Hepatic stellate cell (primary cell): ENCODE measurements at places on chromosomes 16 and 17.

- no peak for DNase-seq
Observed at GRCh38 chr17:75400326-75400939, 5.0 kb downstream of the GRB2 start.

DNA sequence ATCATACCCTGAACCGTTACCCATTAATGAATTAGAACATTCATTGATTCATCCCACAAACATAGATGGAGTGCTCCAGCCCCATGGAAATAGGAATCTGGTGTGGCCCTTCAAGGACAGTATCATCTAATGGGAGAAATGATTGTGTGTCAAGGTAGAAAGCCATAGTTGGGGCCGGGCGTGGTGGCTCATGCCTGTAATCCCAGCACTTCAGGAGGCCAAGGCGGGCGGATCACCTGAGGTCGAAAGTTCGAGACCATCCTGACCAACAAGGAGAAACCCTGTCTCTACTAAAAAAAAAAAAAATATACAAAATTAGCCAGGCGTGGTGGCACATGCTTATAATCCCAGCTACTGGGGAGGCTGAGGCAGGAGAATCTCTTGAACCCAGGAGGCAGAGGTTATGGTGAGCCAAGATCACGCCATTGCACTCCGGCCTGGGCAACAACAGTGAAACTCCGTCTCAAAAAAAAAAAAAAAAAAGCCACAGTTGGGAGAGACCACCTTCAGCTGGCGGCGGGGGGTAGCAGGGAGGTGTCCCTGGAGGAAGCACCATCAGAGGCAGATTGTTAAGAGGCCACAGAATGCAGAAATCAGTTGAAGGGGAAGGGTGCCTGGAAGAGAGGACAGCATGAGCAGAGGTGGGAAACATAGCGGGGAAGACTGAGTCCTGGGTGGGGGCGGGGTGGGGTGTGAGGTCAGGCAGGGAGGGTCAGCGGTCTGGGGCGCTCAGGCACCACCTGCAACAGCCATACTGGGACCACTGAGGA lies 60.0 kb downstream of the USP22 start:
- no peak for DNase-seq

DNA sequence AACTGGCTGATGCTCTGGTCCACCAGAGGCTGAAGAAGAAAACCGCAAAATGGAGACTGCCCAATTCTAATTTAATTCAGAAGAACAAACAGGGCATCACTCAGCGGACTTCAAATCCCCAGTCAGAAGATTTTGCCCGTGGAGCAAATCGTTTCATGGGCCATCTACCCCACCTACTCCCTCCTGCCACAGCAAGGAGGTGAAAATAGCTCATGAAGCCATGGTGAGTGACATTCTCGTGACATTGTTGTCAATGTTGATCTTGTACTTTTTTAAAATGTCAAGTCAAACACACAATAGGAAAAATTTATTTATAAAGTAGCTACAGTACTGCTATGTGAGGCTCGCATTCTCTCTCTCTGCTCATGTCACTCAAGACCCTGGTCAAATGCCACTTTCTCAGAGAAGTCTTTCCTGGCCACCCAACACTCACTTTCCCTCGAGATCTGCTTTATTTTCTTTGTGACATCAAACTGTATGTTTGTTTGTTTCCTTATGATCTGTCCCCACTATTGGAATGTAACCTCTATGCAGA lies 31.3 kb upstream of the SOX9 start:
- no peak for DNase-seq

DNA sequence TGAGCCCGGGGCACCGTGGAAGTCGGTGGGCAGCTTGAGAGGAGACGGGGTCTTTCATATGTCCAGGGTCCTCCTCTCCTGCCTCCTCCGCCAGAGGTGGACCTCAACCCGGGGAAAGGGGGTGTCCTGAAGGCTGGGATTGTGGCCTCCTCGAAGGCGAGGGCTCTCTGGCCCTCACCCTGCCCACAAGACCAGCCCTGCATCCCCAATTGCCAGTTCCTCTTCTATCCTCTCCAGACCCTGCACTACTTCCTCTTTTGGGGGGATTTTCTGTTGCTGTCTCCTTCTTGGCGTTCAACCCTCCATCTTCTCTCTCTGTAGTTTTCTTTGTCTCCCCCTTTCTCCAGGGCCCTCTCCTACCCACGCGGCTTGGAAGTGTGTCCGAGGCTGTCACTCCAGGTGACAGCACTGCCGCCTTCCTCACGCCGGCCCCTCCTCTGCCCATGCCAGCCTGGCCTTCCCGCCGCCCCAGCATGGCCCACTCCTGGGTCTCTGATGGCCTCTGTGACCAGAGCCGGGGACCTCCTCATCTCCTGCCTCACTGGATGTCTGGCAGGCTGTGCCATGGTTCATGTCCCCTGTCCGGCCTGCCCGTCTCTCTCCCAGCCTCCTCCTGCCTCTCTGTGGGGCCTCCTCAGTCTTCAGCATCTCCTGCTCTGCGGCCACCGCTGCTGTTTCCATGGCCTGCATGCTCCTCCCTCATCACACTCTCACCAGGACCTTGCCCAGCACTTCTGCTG lies 2.4 kb upstream of the ITGAX start:
- no peak for DNase-seq

GRCh38 chr17:78429618-78429995 lies 51.2 kb downstream of the PGS1 start:
- no peak for DNase-seq

DNA sequence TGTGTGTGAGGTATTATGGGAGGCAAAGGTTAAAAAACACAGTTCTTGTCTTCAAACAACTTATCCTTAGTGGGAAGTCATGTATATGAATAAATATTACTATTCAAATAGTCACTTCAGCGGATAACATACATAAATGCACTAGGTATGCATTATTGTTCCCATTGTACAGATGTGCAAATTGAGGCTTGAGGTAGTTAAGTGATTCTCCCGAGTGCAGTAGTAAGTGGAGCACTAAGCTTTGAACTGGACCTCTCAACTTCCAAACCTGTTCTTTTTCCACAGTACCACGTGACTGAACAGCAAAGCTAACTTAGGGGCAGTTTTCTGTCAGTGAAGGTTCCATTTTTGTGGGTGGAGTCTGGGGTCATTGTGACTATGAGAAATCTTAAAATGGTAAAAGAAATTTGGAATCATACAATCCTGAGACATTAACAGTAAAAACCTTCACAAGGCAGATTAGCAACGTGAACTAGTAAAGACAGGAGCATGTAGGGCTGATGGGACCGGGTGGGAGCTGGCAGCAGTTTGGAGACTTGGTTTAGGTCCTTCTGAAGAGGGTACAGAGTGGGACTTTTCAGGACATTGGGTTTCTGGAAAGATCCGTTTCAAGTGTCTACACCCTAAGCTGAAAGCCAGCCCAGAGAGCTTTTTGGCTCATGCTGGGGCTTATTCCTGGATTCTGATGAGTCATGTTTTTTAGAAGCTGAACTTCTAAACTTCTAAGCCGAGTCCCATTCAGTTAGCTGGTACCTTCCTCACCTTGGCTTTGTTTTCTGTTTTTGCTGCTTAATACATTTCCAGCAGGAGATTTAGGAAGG lies 204.9 kb downstream of the PRKCA start:
- DNase-seq: peak; percentile 79

DNA sequence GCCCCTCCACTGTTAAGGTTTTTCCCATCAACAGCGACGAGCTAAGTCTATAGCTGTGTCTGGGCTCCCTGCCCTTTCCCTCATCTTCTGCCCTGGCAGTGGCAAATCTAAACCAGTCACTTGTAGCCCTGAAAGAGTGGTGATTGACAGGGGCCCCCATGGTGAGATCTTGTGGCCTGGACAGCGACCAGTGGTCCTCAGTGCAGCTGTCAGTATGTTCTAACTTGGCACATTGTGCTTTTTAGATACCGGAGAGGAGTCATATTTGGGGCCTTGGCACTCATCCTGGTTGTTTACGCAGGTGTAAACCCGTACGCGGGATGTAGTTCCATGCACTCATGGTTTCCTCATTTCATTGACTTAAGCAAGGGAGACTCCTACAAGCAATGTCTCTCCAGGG lies 57.5 kb upstream of the ARHGAP44 start:
- DNase-seq: no peak

GRCh38 chr16:82384017-82384416 lies 214.0 kb upstream of the MPHOSPH6 start:
- DNase-seq: no peak

DNA sequence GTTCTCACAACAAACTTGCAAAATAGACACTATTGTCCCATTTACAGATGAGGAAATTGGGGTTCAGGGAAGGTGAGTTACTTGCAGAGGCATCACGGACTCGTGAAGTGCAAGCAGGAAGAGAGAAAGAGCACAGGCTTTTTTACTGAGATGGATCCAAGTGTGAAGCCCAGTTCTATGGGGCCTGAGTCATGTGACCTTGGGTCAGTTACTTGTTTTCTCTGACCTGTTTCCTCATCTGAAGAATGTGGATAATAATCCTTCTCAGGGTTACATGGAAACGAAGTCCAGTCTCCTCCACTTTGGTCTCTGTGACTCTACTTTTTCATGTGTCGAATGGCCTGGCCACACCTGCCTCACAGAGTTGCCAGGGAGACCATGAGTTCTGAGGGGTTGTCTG lies 134.4 kb downstream of the SPACA3 start:
- no peak for DNase-seq

- no peak for DNase-seq
Observed at GRCh38 chr17:60145006-60145935, 4.5 kb upstream of the CA4 start.

DNA sequence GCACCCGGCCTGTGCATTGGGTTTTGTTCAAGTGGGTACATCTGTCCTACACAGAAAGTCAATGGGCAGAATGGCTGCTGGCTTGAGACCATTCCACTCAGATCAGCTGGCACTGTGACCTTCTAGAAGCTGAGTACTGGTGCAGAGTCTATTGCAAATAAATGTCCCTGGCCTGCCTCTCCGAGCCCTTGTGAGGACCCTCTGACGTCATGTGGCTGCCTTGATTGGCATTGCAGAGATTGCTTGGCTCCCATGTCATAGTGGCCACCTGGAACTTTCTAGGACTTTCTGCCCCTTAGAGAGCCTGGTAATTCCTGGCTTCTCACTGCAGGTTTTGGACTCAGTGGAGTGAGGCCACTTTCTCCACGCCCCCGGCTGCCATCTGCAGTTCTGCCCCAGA lies 211.3 kb downstream of the ENGASE start:
- DNase-seq: no peak

DNA sequence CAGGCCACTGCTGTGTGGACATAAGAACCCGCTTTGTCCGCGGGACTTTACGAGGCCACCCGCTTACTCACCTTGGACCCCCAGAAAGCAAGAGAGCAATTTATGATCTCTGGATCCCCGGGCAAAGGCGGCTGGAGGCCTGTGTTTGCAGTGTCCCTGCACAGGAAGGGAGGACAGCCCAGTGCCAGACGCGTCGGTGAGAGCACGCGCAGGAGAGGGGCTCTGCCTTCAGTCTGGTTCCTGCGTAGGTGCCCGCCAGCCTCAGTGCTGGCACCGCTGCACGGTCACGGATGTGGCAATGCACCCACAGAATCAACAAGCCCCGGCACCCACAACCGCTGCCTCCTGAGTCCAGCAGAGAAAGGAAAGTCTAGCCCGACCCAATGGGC lies 248.4 kb downstream of the C16orf95 start:
- no peak for DNase-seq

- DNase-seq: no peak
Observed at GRCh38 chr16:46591257-46591656, 29.9 kb downstream of the SHCBP1 start.

DNA sequence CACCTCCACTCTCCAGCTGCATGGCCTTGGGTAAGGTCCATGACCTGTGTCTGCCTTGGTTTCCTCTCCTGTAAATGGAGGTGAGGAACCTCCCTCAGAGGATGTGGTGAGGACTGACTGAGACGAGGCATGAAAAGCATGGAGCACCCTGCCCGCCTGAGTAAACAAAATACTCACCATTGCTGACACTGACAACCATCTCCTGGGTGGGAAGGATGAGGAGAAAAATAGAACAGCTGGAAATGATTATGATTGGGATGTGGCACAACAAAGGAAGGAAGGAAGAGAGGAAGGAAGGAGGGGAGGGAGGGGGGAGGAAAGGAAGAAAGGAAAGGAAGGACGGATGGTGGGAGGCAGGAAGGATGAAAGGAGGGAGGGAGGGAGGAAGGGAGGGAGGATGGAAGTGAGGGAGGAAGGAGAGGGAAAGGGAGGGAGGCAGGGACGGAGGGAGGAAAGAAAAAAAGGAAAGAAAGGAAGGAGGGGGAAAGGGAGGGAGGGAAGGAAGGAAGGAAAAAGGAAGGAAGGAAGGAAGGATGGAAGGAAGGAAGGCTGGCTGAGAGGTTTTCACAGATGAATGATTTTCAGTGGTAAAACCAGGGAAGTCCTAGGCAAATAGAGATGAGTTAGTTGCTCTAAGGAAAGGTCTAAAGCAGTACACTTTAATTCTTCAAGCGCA lies 276.5 kb upstream of the XYLT1 start:
- DNase-seq: no peak

- DNase-seq: no peak
Observed at GRCh38 chr17:79600681-79601131, 10.1 kb downstream of the RBFOX3 start.

DNA sequence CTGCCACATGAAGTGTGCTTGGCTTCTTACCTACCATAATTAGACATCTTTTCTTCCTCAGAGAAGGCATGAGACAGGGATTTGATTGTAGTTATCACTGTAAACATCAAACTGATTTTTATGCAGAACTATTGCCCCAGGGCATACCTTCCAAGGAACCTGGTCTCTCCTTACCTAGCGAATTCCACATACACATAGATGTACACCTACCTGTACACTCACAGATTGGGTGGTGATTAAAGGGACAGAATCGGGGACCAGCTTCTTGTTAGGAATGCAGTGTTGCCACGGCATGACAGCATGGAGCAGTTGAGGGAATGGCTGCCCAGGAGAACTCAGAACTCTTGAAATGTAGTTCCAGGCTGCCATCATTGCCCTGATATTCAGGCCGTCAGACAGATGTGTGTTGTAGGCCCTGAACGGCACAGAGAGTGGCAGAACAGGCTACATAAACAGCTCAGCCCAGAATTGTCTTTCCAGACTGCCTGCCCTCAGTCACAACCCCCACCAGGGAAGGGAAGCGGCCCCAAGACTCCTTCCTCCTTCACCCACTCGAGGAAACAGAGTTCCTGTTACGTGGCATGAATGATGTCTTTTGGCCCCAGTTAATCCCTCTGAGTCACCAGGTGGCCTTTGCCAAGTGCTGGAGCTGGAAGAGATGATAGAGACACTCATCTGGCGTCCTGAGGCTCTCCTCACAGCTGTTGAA lies 17.8 kb upstream of the NAGLU start:
- peak; percentile 82 for DNase-seq

GRCh38 chr17:57645950-57646665 lies 99.0 kb downstream of the CCDC182 start:
- DNase-seq: no peak

DNA sequence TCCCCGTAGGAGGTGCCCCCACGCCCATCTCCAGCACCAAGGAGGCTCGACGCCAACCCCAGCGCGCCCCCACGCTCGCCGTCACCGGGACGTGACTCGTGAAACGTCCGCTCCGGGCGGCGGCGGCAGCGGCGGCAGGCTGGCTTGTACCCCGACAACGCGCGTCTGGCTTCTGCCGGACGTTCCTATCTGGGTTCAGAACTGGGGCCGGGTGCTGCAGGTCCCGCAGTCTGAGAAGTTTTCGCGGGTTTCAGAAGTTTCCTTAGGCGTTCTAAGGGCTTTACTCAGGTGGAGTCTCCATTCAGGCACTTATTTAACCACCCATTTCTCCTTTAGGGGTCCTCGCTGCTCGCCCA lies 672 bp upstream of the ALKBH5 start:
- peak; percentile 87 for DNase-seq

GRCh38 chr17:18241229-18241871 lies 15.9 kb downstream of the LLGL1 start:
- DNase-seq: no peak

GRCh38 chr17:81440511-81441244 lies 45.4 kb downstream of the BAHCC1 start:
- DNase-seq: no peak
